ENCODE measurements at places on chromosomes 11 and 22. TPM values are rescaled to one million over a fixed set of nuclear protein-coding genes. Genes with fewer than 3 reads are reported as not detected.

OLFML1 gene
- 12.6 TPM for total RNA-seq

ELF5 gene
- not detected for total RNA-seq

DEFB131B gene
- total RNA-seq = not detected

STX5 gene
- total RNA-seq = 22.2 TPM

DNA sequence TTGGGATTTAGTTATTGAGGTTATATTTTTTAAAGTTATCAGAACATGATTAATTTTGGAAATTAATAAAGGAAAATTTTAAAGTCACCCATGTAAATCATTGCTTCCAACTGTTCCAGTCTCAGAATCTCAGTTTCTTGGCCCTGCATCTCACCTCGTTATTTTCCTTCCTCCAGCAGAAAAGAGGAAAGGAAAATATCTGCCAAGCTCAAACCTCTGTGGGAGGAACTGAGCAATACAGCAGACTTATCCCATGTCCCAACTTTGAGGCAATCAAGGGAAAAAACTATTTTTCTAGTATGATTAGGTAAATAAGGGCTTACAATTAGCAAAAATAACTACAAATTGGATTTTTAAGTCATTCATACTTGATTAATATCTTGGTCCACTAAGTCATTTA, 30.1 kb downstream of the ELMOD1 start:
- no peak overlapping the region for H3K27ac ChIP-seq
- DNase-seq = no peak
- no peaks in the 10 kb centered on the region for H3K4me1 ChIP-seq
- no peak overlapping the region for H3K4me3 ChIP-seq

GRCh38 chr22:45240810-45241631, at the start of gene KIAA0930:
Gene KIAA0930, minus strand, starts transcription at chr22:45240894. Its CDS starts 191 bp downstream, at chr22:45240703.
- no peak within 1 kb of the TSS for H3K27ac ChIP-seq
- peaks cover 25% of the 10 kb centered on the region for H3K4me1 ChIP-seq
- H3K4me3 ChIP-seq = peak within 1 kb of the TSS; percentile 40
- H3K27me3 ChIP-seq = no peaks in the 10 kb centered on the region
- H3K36me3 ChIP-seq = no peaks in the 10 kb centered on the region

GRCh38 chr22:29370537-29370936, 17.8 kb downstream of the AP1B1 start:
- no peak for DNase-seq
- H3K4me3 ChIP-seq = no peak overlapping the region
- peaks cover 9% of the 10 kb centered on the region for H3K4me1 ChIP-seq
- H3K36me3 ChIP-seq = peaks cover 8% of the 10 kb centered on the region

DNA sequence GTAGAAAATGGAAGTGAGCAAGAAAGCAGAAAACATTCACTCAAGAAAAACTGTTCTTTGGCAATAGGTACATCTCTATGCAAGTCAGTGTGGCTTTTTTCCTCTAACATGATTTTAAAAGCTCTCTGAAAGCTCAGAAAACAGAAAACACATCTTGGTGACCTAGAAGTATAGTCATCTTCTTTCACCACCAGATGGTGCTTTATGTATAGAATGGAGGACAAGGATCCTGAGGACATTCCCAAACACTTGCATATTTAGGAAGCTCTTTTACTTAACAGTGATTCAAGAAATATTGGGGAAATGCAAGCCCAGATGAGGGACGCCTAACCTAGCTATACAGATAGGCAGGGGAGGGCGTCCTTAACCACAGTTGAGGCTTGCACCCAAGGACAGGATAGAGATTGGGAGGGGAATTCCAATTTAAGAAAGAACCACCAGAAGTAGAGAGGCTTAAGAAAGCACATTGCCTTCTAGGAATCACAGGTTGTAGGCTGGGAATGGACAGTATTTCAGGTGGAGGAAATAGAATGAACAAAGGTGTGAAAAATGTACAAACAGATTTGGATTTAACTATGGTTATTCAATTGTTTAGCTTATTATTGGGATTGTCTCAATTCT, 13.8 kb upstream of the CCDC81 start:
- DNase-seq = no peak
- no peak overlapping the region for H3K4me3 ChIP-seq
- H3K27me3 ChIP-seq = no peaks in the 10 kb centered on the region

DNA sequence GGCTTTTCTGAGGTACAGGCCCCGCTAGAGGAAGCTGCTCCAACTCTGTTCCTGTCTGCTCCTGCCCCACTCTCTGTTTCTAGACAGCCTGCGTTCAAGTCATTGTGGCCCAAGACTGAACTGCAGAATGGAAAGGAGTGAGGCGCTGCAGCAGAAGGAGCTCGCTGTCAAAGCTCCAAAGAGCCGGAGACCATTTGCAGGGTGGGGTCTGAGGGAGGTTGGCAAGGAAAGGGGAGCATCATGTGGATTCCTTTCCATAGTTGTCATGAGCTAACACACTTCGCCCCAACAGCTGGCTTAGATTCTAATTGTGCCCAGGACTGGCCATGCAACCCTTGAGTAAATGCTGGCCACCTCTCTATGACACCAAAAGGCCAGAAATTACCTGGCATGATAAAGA, 18.8 kb downstream of the APOL4 start:
- no peak overlapping the region for H3K4me3 ChIP-seq
- no peaks in the 10 kb centered on the region for H3K36me3 ChIP-seq
- H3K4me1 ChIP-seq = no peaks in the 10 kb centered on the region
- no peak overlapping the region for H3K27ac ChIP-seq
- H3K27me3 ChIP-seq = no peaks in the 10 kb centered on the region
- DNase-seq = no peak

GRCh38 chr11:131311776-131312514, 58.5 kb upstream of the NTM start:
- no peak overlapping the region for H3K27ac ChIP-seq
- DNase-seq = no peak
- no peaks in the 10 kb centered on the region for H3K36me3 ChIP-seq
- H3K4me3 ChIP-seq = no peak overlapping the region
- H3K4me1 ChIP-seq = no peaks in the 10 kb centered on the region

GRCh38 chr22:24483976-24484545, 11.1 kb upstream of the UPB1 start:
- DNase-seq = no peak
- H3K27me3 ChIP-seq = no peaks in the 10 kb centered on the region
- no peaks in the 10 kb centered on the region for H3K4me1 ChIP-seq
- H3K27ac ChIP-seq = no peak overlapping the region
- H3K4me3 ChIP-seq = no peak overlapping the region

All from adrenal gland (tissue), 19 donors.